ENCODE measurements at places on chromosomes 7 and 10. TPM values are rescaled to one million over a fixed set of nuclear protein-coding genes. Genes with fewer than 3 reads are reported as not detected.

The HTRA1 gene
- 52.8 TPM for total RNA-seq

The UNCX gene
- total RNA-seq, result not detected

The HTR7 gene
- total RNA-seq, result 0.10 TPM

The ZNF800 gene
- total RNA-seq, result 8.9 TPM

The C10orf62 gene
- total RNA-seq, result 0.12 TPM

The RBM28 gene
- 58.8 TPM for total RNA-seq

The RHBDD2 gene
- 88.8 TPM for total RNA-seq

The MOGAT3 gene
- total RNA-seq, result not detected

The R3HCC1L gene
- 15.7 TPM for total RNA-seq

The EGFR gene
- total RNA-seq, result 139 TPM

The DENND2A gene
- 0.25 TPM for total RNA-seq

The SYT15 gene
- 2.7 TPM for total RNA-seq

The GALNT17 gene
- total RNA-seq, result not detected

The KIAA1217 gene
- 3.2 TPM for total RNA-seq

The SLC13A1 gene
- not detected for total RNA-seq

The CFAP46 gene
- total RNA-seq, result 1.0 TPM

The TACC2 gene
- 86.1 TPM for total RNA-seq

The MYL10 gene
- total RNA-seq, result not detected

The UMAD1 gene
- total RNA-seq, result 11.7 TPM

The CHAT gene
- not detected for total RNA-seq

The LLCFC1 gene
- not detected for total RNA-seq

The LRRC4 gene
- not detected for total RNA-seq

The ZNF727 gene
- total RNA-seq, result not detected

The PHKG1 gene
- 0.41 TPM for total RNA-seq

The NCF1 gene
- 0.12 TPM for total RNA-seq

The PTF1A gene
- not detected for total RNA-seq

The EDRF1 gene
- 16.7 TPM for total RNA-seq

The TUBAL3 gene
- 0.49 TPM for total RNA-seq

The PURB gene
- total RNA-seq, result 11.5 TPM

The EVX1 gene
- 0.07 TPM for total RNA-seq
